ENCODE measurements at places on chromosomes 5 and 9.

- no peak for DNase-seq
Observed at GRCh38 chr5:11385901-11386293, 518.3 kb downstream of the CTNND2 start.

DNA sequence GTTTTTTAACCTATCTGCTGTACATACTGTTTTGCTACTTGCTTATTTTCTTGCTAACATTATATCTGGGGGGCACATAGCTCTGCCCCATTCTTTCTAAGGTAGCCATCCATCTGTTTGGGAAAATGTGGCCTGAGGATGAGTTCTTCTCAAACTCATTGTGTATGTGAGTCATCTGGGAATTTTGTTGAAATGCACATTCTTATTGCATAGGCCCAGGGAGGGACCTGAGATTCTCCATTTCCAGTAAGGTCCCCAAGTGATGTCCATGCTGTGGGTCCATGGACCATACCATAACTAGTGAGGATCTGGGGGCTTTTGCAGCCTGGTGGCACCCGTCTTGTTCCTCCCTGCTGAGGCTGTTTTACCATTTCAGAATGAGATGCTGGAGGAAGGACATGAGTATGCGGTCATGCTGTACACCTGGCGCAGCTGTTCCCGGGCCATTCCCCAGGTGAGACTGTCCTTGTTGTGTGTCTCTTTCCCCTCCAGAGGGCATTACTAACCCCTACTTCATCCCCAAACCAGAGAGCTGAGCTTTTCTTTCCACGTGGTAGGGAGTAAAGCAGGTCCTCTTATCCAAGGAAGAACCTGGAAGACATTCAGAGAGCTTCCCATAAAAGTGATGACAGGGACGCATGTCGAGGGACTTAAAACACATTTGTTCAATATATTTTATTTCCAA, 28.6 kb downstream of the CYFIP2 start:
- DNase-seq, result no peak

GRCh38 chr5:170522211-170523141, 18.7 kb downstream of the KCNIP1 start:
- peak; percentile 44 for DNase-seq

DNA sequence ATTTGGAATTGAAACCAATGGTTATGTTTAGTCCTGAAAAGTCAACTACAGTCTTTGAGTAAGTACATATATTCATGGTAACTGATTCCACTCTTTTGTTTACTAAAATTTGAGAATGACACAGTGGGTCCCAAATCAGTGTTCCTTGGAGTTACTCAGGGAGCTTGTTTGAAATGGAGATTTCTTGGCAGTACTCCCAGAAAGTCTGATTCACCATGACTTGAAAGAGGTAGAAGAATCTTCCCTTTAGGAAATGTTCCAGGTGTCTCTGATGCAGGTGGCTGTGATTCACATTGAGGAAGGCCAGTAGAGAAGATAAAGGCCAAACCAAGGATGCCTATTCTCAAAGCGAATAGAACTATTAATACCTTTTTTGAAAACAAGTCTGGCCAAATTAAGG, 1078.3 kb downstream of the CDH12 start:
- DNase-seq, result no peak

GRCh38 chr9:129575818-129576217, 45.1 kb downstream of the C9orf50 start:
- no peak for DNase-seq

DNA sequence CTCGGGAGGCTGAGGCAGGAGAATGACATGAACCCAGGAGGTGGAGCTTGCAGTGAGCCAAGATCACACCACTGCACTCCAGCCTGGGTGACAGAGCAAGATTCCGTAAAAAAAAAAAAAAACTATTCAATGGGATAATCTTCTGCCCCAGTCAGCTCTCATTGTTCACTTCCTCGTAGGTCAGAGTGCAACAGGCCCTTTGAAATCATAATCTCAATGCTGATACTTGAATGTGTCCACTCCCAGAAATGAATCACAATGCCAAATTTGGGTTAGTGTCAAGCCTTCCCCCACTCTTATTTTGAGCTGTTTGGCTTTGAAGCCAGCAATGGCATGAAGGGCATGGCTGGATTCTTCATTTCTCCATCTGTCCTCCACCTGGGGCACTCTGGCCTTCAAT, 610.3 kb upstream of the KLF4 start:
- DNase-seq, result no peak

DNA sequence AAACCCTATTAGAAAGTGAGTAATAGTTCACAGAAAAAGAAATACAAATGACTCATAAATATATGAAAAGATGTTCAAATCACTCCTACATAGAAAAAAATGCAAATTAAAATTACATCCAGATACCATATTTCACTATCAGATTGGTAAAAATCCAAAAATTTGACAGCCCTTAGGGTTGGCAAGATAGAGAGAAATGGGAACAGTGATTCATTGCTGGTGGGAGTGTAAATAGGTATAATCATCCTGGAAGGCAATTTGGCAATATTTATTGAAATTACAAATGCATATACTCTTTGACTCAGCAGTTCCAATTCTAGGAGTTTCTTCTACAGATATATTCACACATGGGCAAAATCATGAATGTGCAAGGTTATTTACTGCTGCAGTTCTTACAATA, 273.5 kb downstream of the NR2F1-AS1 start:
- DNase-seq, result no peak

- no peak for DNase-seq
Observed at GRCh38 chr9:127457191-127457878, 6.0 kb downstream of the LRSAM1 start.

DNA sequence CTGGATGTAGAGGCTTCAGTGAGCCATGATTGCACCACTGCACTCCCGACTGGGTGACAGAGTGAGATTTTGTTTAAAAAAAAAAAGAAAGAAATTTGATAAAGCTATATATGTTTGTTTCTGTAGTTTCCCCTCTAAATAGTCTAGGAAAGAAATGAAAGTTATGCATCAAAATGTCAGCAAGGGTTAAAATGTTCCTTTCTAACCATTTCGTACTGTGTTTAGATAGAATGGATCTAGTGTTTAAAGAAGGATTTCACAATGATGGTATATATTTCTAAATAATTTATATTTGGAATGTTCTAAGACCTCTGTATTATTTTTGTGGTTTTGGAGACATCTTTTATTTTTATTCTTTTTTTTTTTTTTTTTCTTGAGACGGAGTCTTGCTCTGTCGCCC, 22.7 kb downstream of the TEK start:
- no peak for DNase-seq

GRCh38 chr5:135533794-135534193, 2.0 kb downstream of the NEUROG1 start:
- no peak for DNase-seq

DNA sequence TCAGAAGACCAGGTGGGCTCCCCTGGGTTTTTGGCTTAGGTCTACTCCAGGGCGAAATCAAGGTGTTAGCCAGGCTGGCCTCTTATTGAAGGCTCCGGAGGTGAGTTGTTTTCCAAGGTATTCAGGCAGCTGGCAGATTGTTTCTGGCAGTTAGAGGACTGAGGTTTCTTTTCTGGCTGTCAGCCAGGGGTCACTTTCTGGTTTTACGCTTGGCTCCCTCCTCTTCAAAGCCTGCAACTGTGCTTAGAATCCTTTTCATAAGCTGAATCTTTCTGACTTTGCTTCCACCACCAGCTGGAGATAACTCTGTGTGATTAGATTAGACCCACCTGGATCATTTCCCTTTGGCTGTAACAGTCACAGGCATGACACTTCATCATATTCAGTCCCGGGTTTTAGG, 24.6 kb downstream of the RFK start:
- no peak for DNase-seq

DNA sequence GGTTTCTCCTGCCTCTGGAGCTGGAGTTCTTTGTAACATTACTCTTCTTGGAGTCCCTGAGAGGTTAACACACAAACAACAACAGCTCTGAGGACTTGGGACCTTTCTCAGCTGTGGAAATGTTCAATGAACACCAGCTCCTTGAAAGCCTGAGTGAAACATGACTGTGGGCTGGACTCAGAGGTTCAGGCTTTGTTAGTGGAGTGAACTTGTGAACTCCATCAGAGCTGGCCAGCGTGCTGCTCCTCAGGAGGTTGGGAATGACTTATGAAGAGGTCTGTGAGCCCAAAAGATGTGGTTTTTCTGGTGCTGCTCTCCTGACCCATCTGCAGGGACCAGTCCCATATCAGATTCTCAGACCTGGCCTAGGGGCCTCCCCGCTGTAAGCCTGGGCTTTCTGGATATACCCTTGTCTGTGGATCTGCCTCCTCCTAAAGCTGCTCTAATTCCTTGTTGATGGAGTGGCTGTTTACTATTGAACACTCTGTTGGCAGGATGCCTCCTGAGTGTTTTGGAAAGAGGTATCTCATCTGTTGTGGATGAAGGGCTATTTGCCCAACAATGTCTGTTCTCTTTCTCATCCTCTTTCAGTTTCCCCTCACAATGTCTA, 170.0 kb upstream of the GDNF start:
- DNase-seq, result no peak

DNA sequence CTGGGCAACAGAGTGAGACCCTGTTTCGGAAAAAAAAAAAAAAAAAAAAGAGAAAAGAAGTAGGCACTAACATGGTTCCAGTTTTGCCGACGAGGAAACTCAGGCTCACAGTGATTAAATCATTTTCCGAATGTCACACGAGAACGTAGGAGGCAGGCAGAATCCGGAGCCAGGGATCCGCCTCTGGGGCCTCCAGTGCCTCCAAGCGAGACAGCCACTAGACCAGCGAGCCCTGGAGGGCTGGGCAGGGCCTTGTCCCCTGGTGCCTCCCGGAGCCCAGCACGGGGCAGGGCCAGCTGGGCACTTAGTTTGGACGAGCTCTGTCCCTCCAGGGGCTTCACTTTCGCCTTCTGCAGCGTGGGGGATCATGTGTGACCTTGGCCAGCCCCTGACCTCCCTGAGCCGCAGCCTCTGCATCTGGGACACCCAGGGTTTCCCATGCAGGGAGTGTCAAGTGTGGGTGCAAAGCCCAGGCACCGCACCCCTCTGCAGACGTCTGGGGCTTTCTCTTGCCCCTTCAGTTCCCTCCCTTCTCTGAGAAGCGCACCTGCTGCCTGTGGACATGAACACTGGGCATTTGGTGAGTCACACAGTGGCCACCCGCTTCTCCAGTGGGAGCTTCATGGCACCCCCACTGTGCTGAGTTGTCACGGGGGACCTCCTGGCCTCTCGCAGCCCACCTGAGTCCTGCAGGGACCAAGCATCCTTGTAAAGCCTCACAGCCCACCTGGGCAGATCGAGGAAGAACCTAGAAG, 80.3 kb downstream of the RXRA start:
- DNase-seq, result no peak

DNA sequence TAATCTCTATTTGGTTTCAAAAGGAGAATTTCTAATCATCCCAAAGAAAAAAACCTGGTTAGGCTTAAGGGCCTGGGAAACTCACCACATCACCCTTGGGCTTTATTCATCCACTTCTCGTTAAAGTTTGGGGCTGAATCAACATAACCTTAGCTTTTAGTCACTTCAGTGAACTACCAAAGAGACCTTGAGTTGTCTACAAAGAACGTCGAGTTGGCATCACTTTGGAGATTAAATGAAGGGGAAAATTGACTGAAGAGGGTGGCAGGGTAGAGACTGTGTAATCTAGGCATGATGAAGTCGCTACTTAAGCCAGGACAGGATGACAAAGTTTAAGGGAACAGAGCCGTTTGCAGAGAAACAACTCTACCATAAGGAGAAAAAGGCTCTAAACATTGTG, 341.4 kb downstream of the RAB3C start:
- DNase-seq, result no peak

DNA sequence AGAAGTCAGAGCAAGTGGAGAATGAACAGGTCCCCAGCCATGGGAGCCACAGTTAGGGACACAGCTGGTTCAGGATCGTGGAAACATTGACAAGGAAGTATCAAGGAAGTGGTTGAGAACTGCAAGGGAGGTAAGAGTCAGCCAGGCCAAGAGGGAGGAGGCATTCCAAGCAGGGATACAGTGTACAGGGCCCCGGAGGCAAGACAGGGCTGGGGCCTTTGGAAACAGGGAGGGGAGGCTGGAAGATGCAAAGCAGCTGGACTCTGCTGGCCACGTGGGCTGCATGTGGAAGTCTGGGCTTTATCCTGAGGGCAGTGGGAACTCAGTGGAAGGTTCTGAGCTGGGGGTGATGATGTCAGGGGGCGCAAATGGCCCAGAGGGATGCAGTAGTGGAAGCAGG, 14.2 kb downstream of the CCDC180 start:
- no peak for DNase-seq

DNA sequence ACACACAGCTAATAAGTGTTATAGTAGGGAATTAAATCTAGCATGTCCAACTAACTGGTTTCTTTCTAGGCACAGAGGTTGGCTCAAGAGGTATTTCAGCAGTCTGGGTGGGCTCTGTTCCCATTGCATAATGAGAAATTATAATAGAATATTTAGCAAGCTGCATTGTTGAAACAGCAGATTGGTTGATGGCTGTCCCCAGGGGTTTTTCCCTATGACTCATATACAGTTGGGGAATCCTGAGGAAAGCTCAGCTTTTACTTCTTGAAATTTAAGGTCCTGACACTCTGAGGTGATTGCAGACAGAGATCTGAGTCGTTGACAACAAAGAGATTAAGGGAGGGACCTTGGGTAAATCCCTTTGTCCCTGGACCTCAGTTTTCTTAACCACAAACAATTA, 38.3 kb upstream of the TNFSF8 start:
- no peak for DNase-seq

DNA sequence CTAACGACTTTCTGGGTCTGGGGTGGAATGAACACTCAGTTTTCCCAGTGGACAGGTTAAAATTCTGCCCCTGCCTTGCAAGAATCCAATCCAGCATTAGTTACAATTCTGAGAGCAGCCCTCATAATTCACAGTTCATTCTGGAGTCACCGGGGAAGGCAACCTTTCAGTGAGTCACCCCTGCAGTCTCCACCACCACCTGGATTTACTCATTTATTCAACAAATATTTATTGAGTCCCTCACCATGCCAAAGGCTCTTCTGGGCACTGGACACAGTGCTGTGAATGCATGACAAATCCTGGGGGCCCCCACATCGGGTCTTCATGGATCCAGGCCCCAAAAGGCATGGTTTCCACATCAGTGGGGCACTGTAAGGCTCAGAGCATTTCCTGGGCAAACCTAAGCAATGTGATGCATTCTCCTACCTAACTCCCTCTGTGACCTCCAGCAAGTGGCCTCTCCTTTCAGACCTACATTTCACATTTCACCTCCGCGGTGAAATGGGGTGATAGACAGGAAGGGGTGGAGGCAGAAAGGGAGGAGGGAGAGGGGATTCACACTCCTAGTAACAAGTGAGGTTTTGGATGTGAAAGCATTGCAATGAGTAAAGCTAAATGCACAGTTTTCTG, 6.4 kb upstream of the MSX2 start:
- no peak for DNase-seq

GRCh38 chr9:68653141-68653595, 51.9 kb upstream of the PIP5K1B start:
- no peak for DNase-seq

All from cerebellar nuclear complex (tissue), 1 donor.